ENCODE measurements at places on chromosomes 7 and 10.

GRCh38 chr7:35035511-35035961, 1.7 kb downstream of the DPY19L1 start:
- peak; percentile 27 for DNase-seq

DNA sequence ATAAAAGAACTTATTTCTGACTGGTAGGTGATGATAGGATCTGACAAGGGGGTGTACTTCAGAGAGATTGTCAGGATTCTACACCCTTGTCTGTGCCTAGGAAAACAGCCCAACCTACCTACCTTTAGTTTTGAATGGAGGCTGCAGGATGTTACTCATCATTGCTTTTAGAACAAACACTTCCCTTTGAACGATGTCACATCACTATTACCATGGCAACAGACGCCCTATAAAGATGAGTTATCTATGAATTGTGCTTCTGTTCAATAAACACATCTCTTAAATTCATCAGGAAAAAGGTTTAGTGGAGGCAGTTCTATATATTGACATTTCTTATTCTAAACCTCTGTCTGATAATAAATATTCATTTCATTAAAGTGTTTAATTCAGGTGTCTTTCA, 362.4 kb downstream of the CNTNAP2 start:
- DNase-seq, result no peak

GRCh38 chr10:91190388-91190870, 30.0 kb upstream of the PCGF5 start:
- no peak for DNase-seq

DNA sequence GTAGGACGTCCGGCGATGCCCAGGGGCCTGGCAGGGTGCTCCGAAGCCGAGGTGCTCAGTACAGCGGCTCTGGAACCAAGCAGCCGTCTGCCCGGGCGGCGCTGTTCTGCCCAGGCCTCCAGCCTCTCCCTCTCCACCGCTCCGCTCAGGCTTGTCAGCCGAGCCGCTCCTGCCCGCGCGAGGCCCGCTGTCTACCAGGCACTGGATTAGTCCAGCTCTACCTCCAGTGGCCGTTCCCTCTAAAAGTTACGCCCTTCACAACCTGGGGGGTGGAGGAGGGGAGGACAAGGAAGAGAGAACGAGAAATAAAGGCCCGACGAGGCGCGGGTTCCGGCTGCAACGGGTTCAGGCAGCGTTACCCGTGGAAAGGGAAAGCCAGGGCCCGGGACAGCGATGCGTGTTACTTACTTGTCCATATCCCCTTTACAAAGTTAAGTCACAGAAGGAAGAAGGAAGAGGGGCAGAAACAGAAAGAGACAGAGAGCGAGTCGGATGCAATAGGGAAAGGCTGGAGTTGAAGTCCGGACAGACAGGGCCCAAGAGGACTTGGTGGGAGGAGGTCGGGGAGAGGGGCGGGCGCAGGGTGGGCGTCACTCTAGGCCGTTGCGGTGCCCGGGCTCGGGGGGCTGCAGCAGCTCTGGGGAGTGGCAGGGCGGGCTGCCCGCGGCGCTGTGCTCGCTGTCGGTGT, 2.8 kb downstream of the SP8 start:
- DNase-seq, result no peak

GRCh38 chr7:142603870-142604448, 145.3 kb upstream of the PRSS1 start:
- peak; percentile 44 for DNase-seq

DNA sequence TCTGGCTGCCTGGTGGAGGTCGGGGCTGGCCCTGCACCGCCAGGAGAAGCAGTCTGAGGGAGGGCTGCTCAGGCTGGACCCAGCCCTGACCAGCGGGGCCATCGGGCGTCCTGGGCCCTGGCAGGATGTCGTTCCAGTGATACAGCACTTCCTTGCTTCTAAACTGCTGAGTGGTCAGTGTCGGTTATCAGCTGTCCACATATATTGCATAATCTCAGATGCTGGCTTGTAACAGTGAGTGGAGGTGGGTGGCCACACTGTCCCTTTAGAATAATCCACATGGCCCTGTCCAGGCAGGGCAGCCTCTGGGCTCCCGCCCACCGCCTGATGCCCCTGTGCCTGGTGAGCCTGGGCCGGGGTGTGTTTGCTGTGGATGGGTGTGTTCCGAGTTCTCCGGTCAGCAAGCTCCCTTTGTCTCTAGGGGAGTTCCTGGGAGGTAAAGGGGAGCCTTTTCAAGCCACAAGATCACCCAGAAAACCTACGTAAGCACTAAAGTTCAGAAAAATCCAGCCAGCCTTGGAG, 86.1 kb downstream of the LHPP start:
- no peak for DNase-seq

- DNase-seq, result no peak
These were observed 62.9 kb downstream of the REEP3 start for GRCh38 chr10:63583909-63584724.

DNA sequence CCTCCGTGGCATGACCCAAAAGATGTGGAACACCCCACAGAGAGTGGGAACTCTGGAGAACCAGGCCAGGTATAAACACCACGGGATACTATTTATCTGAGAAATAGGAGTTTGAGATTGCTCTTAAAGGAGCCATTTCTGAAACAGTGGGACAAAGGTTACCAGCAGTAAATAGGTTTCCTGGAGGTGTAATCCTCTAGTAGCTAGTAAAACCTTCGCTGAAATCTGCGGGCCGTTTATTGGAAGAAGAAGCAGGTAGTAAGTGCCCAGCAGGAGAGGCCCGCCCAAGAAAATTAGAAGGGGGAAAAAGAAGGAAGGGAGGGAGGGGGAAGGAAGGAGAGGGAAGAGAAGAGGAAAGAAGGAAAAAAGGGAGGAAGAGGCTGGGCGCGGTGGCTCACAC, 51.6 kb downstream of the CHST3 start:
- DNase-seq, result no peak

- DNase-seq, result no peak
These were observed 3.0 kb upstream of the WNT2 start for GRCh38 chr7:117325836-117326235.

GRCh38 chr10:78292250-78292981, 258.8 kb downstream of the RPS24 start:
- no peak for DNase-seq

DNA sequence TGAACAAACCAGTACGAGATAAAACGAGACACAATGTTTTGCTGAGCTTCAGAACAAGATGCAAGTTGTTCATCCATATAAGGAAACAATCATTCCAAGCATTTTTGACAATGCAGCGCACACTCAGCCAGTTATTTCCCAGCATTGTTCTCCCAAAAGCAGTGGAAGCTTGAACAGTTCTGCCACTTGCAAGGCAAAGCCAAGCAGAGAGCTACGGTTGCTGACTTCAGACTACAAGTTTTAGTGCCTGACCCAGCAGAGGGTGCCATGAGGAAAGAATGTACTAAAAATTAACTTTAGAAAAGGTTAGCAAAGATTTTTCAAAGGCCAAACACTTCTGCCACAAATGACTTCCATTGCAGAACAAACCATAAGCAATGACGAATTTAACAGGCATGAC, 152.5 kb downstream of the SLC25A13 start:
- no peak for DNase-seq

DNA sequence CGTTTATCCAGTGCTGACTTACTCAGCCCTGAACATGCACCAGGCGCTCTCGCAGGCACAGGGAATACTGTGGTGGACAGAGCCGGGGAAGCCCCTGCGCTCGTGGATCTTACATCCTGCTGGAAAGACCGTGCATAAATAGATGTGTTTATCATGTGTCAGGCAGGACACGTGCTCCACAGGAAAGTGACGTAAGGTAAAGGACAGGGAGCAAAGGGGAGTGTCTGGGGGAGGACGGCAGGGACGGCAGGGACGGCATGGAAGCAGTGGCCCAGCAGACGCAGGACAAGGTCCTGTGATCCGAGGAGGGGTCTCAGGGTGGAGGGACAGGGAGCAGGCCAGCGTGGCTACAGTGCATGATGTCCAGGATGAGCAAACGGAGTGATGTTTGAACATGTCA, 410.5 kb downstream of the PAXIP1 start:
- no peak for DNase-seq

DNA sequence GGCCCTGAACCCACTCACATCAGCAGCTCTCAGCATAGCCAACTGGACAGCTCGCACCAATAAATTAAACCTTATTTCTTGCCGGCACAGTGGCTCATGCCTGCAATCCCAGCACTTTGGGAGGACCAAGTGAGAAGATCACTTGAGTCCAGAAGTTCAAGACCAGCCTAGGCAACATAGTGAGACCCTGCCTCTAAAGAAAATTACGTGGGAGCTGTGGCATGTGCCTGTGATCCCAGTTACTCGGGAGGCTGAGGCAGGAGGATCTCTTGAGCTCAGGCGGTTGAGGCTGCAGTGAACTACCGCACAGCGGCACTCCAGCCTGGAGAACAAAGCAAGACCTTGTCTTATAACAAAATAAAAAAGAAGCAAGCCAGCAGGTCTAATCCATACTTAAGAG, 75.7 kb downstream of the SEPTIN14 start:
- no peak for DNase-seq

- DNase-seq, result no peak
These were observed 379.6 kb downstream of the TNS3 start for GRCh38 chr7:47202146-47202783.

DNA sequence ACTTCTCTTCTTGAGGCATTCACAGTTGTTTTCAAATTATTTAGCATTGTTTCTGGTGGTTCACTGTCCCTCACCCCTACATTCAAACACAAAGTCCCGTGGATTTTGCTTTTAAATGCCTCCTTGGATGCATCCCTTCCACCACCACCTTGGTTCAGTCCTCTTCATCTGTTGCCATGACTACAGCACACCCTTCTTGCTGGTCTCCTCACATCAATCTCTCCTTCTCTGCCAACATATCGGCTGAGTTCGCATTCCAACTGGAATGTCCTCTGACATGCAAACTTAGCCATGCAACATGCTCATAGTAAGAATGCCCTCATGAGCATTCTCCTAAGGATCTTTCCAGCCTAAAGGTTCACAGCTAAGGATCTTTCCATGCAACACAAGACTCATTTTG, 198.3 kb upstream of the AGK start:
- DNase-seq, result no peak

DNA sequence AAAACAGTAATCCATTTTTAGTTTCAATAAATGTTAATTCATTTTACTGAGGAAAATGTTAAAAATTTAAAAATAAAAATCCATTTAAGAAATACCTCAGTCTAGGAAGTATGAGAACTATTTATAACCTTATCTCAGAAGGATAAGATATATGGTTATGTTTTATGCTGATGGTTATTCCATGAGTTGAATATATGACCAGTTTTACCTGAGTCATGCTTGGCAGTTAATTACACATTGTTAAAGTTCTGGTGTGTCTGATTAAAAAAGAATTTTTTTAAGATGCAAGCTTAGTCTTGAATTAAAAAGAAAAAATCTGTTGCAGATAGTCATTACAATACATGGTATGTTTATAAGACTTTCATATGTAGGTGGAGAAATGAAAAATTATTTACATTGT, 191.7 kb downstream of the ARL4A start:
- no peak for DNase-seq

DNA sequence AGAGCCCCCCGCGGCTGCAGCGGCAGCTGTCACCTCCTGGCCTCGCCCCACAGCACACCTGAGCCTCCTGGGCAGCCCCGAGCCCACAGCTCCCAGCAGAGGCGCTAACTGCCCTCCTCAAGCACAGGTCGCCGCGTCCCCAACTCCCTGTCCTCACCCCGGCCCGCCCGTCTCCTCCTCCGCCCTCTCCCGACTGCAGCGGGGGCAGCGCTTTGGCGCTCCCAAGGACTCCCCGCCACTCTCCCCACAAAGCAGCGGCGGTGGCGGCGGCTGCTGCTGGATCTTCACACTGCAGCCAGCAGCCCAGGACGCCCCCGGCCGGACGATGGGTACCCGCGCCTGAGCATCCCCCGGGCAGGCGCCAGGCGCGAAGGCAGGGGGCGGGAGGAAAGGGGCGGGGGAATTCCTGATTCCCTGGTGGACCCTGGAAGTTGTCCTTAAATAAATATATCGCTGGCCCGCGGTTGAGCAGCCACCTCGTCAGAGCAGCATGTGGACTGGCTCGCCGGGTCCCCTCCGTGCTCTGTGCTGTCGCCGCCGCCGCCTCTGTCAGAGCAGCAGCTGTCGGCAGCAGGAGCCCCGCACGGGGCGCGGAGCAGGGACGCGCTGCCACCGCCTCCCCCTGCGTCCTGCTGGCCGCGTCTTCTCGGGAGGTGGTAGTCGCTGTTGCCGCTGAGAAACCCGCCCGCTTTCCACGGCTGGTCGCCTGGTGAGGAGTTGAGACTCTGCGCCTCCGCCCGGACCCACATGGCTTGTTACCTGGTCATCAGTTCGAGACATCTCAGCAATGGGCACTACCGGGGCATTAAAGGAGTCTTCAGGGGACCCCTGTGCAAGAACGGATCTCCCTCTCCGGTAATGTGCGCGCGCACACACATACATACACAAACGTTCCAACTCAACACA, at the start of gene ZNF804B:
TSS of gene ZNF804B (plus strand) at position 471 of the 906 bp plus-strand sequence. CDS start at position 748, 277 bp downstream.
- no peak for DNase-seq

DNA sequence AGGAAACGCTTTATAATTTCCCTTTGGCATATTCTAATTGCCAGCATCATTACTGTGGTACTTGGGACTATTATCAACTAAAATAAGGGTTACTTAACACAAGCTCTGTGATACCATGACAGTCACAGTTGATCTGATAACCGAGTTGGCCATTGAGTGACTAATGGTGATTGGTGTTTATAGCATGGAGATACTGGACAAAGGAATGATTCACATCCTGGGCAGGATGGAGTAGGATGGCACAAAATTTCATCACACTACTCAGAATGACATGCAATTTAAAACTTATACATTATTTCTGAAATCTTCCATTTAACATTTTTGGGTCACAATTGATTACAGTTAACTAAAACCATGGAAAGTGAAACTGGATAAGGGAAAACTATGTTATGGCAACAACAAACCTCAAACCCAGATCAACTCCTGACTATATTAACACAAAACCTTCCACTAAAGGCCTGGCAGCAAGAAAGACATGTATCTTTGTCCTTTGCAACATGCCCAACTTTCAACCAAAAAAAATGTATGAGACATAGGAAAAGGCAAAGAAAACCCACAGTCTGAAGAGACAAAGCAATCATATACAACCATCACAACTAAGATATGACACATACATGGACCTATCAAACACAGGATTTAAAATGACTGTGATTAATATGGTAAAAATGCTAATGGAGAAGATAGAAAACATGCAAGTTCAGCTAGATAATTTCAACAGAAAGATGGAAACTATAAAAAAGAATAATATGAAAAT, 208.5 kb upstream of the NRP1 start:
- DNase-seq, result no peak

DNA sequence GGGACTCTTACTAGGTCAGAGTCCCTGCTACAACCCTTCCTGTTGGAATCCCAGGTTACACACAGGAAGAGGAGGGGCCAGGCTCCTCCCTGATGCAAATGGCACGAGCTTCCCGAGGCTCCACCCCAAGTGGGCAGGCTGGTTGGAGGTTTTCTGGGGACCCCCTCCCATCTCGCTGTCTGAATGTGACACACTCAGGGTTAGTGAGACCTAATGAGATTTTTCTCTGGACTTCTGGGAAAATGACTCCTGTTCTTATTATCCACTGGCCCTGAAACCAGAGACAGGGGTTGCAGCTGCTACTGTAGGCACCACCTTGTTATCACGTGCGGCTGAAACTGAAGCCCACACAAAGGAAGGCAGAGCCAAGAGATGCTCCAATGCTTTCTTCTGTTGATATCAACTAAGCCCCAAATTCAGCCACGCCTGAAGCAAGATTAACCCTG, 103.3 kb downstream of the FAM107B start:
- DNase-seq, result no peak

Data from activated naive CD4-positive, alpha-beta T cell treated with Interleukin-2 at 50 U/mL for 16 hours (primary cell).